ENCODE measurements at places on chromosomes 13 and 19. TPM values are rescaled to one million over a fixed set of nuclear protein-coding genes. Genes with fewer than 3 reads are reported as not detected.

PGLYRP2 gene
- total RNA-seq, result not detected

HS6ST3 gene
- 0.29 TPM for total RNA-seq

CCDC194 gene
- not detected for total RNA-seq

ZNF57 gene
- 2.7 TPM for total RNA-seq

PRSS57 gene
- total RNA-seq, result not detected

ZNF600 gene
- 5.0 TPM for total RNA-seq

KLK14 gene
- not detected for total RNA-seq

S1PR4 gene
- total RNA-seq, result not detected

DBP gene
- 5.9 TPM for total RNA-seq

MAP1S gene
- 50.6 TPM for total RNA-seq

GFY gene
- not detected for total RNA-seq

KLHL1 gene
- not detected for total RNA-seq

ZNF846 gene
- 7.7 TPM for total RNA-seq

IGSF23 gene
- 0.12 TPM for total RNA-seq

DENND1C gene
- 0.94 TPM for total RNA-seq

CEACAM4 gene
- total RNA-seq, result not detected

NANOS3 gene
- total RNA-seq, result not detected

FBN3 gene
- total RNA-seq, result not detected

CACNG8 gene
- total RNA-seq, result under 0.01 TPM

- no peak for DNase-seq
These were observed 38.7 kb downstream of the BRCA2 start for GRCh38 chr13:32354040-32354439.

- DNase-seq, result no peak
These were observed 73.4 kb downstream of the COL4A2 start for GRCh38 chr13:110380359-110381028.

- no peak for DNase-seq
These were observed 62.0 kb downstream of the EPSTI1 start for GRCh38 chr13:42929886-42930535.

DNA sequence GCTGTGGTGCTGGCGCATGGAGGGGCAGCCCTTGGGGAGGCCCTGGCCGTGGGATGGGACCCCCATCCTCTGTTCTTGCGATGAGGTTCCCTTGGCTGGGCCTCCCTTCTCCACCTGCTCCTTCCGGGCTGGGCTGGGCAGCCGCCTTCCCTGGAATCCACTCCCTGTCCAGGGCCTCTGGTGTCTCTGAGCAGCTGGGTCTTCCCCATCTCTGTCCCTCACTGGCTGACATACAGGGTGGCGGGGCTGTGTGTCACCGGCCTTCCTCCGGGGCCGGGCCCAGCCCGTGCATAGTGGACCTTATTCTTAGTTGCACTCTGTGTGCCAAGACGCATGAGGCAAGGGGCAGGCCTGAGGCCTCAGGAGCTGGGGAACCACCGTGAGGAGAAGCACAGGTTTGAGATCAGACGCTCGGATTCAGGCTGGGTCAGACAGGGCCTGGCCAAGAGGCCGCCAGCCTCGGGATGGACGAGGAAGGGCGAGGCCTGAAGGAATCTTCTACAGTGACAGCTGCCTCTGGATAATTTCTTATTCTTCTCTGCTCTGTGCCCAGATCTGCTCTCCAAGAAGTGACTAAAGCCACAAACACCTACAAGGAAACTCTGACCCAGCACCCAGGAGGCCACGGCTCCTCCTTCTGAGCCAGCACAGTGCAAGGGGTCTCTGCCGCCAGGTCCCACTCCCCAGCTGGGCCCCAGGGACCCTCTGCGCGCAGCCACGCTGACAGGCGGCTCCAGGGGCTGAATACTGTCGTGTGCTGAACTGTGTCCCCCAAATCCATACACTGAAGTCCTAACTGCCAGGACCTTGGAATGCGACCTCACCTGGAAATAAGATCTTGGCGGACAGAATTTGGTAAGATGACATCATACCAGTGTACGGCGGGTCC is 11.0 kb downstream of the SGTA start:
- no peak for DNase-seq

GRCh38 chr19:31383553-31383952 is 34.3 kb upstream of the TSHZ3 start:
- no peak for DNase-seq

GRCh38 chr19:44576843-44577565 is 36.4 kb upstream of the IGSF23 start:
- DNase-seq, result no peak

DNA sequence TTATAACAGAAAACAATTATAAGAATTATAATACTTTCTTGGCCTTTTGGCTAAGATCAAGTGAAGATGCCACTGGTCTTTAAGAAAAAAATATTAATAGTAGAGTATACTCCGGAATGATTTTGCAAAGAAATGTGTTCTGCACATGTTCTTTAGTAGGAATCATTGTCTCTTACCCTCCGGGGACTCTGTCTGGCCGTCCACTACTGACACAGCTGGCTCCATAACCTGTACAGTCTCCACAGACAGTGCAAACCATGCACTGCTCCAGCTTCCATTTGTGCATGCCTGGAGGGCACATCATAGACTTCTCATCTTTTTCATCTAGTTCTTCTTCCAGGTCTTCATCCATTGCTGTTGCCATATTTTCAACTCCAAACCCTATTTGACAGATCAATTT is 75.9 kb downstream of the MYCBP2 start:
- DNase-seq, result no peak

- no peak for DNase-seq
These were observed 26.3 kb upstream of the DCLK1 start for GRCh38 chr13:36157480-36157879.

DNA sequence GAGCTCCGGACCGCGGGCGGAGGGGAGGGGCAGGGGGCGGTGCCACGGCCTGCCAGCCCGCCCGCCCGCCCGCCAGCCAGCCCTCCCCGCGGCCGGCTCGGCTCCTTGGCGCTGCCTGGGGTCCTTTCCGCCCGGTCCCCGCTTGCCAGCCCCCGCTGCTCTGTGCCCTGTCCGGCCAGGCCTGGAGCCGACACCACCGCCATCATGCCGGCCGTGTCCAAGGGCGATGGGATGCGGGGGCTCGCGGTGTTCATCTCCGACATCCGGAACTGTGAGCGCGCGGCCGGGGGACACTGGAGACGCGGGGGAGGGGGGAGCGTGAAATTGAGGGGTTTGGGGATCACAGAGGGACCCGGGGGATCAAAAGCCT is at the start of gene AP2A1:
Gene AP2A1, plus strand, starts transcription at position 72 of the 370 bp plus-strand sequence. Its CDS starts 133 bp downstream, at position 205.
- DNase-seq, result no peak

- no peak for DNase-seq
These were observed 324.0 kb downstream of the SHISA2 start for GRCh38 chr13:25727810-25728209.

- DNase-seq, result no peak
These were observed 72.0 kb downstream of the SPATA13 start for GRCh38 chr13:24232474-24232873.

DNA sequence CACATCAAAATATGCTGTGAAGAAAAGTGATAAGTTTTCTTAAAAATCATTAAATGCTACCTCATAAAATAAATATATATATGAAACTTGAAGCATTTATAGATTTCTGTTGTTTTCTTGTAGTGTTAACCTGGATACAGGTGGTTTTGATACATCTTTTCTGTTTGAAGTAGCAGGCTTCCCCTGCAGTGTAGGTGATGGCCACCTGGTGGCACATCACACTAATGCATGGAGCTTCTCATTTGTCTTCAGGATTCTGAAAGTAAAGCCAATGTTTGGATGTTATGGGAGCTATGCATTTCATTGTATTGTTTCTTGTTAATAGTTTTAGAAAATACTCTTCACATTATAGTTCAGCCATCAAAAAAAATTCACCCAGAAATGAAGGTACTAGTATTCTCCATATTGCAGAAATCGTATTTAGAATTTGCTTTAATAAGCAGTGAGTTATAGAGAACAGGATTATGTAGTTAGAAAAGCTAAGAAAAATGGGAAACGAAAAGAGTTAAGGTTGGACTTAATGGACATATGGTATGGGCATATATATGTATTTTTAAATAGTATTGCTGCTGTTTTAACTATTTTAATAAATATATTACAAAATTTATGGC is 18.7 kb downstream of the GPR180 start:
- no peak for DNase-seq

GRCh38 chr13:23629566-23630272 is 59.5 kb downstream of the TNFRSF19 start:
- DNase-seq, result no peak

GRCh38 chr13:43515531-43515930 is 271.2 kb downstream of the ENOX1 start:
- no peak for DNase-seq

DNA sequence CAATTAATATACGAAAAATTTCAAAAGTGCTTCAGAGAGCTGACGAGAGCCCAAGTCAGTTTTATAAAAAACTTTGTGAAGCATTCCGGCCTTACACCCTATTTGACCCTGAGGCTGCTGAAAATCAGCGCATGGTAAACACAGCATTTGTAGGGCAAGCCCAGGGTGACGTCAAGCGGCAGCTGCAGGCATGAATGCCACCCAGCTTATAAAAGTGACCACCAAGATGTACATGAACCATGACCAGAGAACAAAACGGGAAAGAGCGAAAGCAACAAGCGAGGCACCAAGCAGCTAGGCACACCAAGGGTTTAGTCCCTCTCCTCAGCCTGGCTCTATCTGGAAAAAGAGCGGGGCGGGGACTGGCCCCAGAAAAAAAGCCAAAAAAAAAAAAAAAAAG is 6.0 kb downstream of the SIGLEC11 start:
- no peak for DNase-seq

GRCh38 chr13:30585748-30586262 is 31.9 kb upstream of the USPL1 start:
- no peak for DNase-seq

- DNase-seq, result no peak
These were observed 19.7 kb downstream of the UBAC2 start for GRCh38 chr13:99220199-99220935.

DNA sequence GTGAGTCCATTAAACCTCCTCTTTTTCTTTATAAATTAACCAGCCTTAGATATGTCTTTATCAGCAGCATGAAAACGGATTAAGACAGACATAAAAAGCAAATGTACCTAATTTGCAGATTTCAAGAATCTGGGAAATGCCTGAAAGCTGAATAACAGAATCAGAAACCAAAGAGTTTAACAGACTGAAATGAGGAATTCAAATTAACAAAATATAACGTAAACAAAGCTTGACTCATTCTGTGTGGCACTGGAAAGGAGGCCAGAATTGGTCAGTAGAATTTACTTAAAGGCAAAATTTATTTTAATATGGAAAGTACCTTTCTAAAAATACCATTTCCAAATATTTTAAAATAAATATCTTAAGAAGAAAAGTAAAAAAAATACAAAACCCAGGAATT is 540.6 kb upstream of the HTR2A start:
- no peak for DNase-seq

- DNase-seq, result no peak
These were observed 21.8 kb upstream of the ARGLU1 start for GRCh38 chr13:106589716-106590115.

DNA sequence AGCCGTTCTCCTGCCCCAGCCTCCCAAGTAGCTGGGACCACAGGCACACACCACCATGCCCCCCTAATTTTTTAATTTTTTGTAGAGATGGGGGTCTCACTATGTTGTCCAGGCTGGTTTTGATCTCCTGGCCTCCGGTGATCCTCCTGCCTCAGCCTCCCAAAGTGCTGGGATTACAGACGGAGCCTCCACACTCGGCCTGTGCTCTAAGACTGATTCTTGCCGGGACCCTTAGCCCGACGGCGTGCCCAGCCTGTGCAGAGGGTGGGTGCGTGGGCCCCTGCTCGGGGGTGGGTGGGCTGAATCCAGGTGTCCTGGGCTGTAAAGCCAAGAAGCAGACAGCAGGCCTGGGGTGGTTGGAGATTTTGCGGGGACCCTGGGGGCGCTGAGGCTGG is 64.3 kb downstream of the GADD45B start:
- no peak for DNase-seq

DNA sequence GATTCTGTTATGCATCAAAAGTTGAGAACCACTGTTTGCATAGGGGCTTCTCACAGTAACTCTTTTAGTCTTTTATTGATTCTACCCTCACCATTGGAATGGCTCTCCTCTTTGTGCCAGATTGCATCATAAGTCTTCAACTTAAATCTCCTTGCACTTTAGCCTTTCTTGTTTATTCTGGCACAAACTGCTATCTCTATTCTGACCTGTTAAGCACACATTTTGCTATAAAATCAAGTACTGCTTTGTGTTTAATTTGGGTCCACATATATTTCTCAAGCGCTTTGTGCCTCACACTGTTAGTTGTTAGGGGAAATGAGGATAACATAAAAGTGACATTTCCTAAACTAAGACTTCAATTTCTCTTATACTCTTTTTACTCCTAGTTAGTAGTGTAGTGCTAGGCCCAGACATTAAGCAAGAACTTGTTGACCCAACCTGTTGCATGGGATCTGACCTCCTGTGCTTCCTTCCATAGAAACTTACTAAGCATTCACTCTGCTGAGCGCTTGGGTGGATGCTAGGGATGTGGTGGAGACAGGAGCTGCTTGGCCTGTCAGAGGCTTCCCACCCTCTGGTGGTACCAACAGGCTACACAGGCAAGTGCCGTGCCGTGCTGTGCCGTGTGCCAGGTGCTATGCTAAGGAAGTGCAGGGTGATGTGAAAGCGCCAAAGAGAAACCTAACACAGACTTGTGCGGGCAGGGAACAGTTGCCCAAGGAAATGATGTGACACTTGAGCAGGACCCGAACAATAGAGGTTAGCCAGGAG is 1.2 kb downstream of the UTP14C start:
- DNase-seq, result no peak

- no peak for DNase-seq
These were observed 23.1 kb downstream of the TBC1D4 start for GRCh38 chr13:75458696-75459422.

DNA sequence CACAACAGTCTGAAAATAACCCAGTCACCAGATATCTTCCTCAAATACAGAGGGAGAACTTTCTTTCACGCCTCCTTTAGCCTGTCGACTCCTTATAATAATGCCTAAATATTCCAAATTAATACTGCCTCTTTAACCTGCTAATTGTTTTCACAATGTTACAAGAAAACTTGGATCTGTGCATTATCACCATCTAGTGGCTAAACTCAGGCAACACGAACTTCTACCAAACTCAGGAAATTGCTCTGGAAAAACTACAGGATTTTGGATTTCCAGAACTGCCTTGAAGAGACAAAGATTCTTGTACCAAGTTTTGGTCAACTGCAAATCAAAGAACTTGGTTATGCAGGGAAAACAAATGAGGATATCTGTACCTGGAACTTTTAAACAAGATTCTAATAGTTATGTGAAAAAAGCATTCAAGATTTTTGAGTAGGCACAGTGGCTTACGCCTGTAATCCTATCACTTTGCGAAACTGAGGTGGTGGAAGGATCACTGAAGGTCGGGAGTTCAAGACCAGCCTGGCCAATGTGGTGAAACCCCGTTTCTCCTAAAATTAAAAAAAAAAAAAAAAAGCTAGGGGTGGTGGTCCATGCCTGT is 10.8 kb downstream of the CLN5 start:
- DNase-seq, result no peak

GRCh38 chr19:12247644-12248222 is 47.0 kb downstream of the ZNF44 start:
- DNase-seq, result no peak

DNA sequence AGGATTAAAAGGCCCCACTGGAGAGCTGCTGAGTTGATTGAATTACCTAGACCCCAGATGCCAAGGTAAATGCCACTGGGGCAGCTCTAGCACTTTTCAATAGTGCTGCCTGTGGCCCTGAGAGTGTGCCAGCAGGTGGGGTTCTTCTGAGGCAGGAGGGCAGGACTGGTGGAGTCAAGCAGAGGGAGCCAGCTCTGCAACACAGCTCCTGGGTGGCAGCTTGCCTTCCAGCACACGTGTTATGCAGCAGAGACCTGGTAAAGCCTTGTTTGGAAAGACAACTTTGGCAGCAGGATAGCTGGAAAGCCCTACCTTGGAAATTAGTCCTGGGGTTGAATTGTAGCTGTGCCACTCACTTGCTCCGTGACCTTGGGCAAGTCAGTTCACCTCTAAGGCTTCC is 306.6 kb downstream of the ATP8A2 start:
- no peak for DNase-seq
